ENCODE measurements at places on chromosomes 12 and 14. TPM values are rescaled to one million over a fixed set of nuclear protein-coding genes. Genes with fewer than 3 reads are reported as not detected.
A peak's percentile ranks its signal among the peaks of the same experiment; 100 is the strongest.

- no peaks in the 10 kb centered on the region for H3K27me3 ChIP-seq
- H3K27ac ChIP-seq = no peak overlapping the region
- DNase-seq = no peak
- H3K36me3 ChIP-seq = no peaks in the 10 kb centered on the region
These were observed 1.4 kb upstream of the BCAT1 start for GRCh38 chr12:24950231-24950834.

GRCh38 chr12:49953151-49953550, 2.6 kb downstream of the AQP2 start:
- H3K4me1 ChIP-seq = no peaks in the 10 kb centered on the region
- H3K4me3 ChIP-seq = no peak overlapping the region
- DNase-seq = no peak
- H3K27me3 ChIP-seq = peaks cover 40% of the 10 kb centered on the region
- H3K36me3 ChIP-seq = no peaks in the 10 kb centered on the region

- no peak for DNase-seq
- peaks cover 78% of the 10 kb centered on the region for H3K4me1 ChIP-seq
- H3K36me3 ChIP-seq = no peaks in the 10 kb centered on the region
- peak overlapping the region; percentile 40 for H3K27ac ChIP-seq
- H3K4me3 ChIP-seq = peak overlapping the region; percentile 89
These were observed 627 bp downstream of the TESC start for GRCh38 chr12:117098361-117099217.

DNA sequence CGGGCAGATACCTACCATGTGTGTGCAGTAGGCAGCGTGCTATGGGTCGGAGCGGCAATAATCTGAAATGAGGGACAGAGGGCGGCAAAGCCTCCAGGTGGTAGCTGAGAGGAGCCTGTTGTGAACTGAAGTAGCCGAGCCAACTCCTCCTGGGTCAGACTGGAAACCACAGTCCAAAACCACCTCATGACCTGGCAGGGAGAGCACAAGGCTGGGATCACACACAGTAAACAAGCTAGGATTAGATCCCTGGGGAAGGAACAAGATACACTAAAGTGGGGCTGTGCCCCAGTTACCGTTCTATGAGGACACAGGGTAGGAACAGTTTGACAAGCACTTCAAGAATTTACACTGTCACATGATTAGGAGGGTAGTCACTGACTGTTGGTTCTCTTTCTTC, 49.0 kb downstream of the AREL1 start:
- peaks cover 9% of the 10 kb centered on the region for H3K36me3 ChIP-seq
- no peaks in the 10 kb centered on the region for H3K4me1 ChIP-seq
- H3K4me3 ChIP-seq = no peak overlapping the region
- H3K27ac ChIP-seq = no peak overlapping the region

DNA sequence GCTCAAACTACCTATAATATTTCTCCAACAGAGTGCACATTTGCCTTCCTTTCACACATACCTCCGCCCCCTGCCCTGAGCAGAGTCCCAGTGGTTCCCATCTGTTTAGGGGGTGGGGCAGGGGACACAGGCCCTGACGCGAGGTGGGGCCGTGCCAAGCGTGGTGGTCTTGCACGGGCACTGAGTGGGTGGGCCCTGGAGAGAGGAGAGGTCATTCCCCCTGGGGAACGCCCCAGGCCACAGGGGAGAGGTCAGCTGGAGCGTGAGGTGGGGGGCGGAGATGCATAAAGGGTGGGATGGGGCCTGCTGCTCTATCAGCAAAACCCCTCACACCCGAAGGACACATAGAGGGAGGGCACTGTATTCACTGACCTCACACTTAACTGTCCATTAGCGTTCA, 441.9 kb downstream of the TMEM121 start:
- no peaks in the 10 kb centered on the region for H3K4me1 ChIP-seq
- peaks cover 2% of the 10 kb centered on the region for H3K27me3 ChIP-seq
- no peaks in the 10 kb centered on the region for H3K36me3 ChIP-seq
- no peak overlapping the region for H3K4me3 ChIP-seq
- DNase-seq = no peak

- no peak overlapping the region for H3K4me3 ChIP-seq
- no peak for DNase-seq
- H3K36me3 ChIP-seq = no peaks in the 10 kb centered on the region
- H3K27ac ChIP-seq = no peak overlapping the region
- peaks cover 12% of the 10 kb centered on the region for H3K4me1 ChIP-seq
- H3K27me3 ChIP-seq = 0 out of 3 replicates have a peak, but pooled peaks cover 2% of the 10 kb centered on the region
These were observed 63.1 kb upstream of the DACT1 start for GRCh38 chr14:58574623-58575022.

- no peak for DNase-seq
- no peaks in the 10 kb centered on the region for H3K4me1 ChIP-seq
- no peaks in the 10 kb centered on the region for H3K36me3 ChIP-seq
- H3K4me3 ChIP-seq = no peak within 1 kb of the TSS
- no peaks in the 10 kb centered on the region for H3K27me3 ChIP-seq
These were observed at the start of gene PLBD1 for GRCh38 chr12:14567351-14568162. PLBD1 (minus strand) TSS chr12:14567883; CDS start chr12:14567696, 187 bp downstream.

DNA sequence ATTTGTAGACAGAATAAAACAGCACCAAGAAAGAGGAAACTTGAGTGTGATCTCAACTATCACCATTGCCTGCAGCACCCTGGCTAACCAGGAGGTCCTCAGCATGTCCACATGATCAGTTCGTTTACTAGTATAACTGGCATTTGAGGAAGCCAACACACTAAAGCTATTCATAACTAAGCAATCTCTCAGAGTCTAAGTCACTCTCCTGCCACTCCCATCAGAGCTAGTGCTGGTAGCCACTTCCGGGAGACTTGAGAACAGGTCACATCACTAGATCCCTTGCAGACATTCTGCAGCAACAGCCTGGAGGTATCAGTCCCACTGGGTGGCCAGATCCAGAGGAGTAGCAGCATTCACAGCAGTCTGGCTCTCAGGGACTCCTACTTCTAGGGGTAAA, 352.9 kb upstream of the OR4E1 start:
- no peaks in the 10 kb centered on the region for H3K36me3 ChIP-seq
- H3K4me3 ChIP-seq = no peak overlapping the region
- no peak for DNase-seq
- H3K27me3 ChIP-seq = no peaks in the 10 kb centered on the region

The LMO3 gene
- not detected for total RNA-seq

The RHOJ gene
- total RNA-seq = 0.49 TPM

The SYCP3 gene
- not detected for total RNA-seq

The ACRBP gene
- not detected for total RNA-seq

The SLC6A12 gene
- 18.8 TPM for total RNA-seq

The MARK3 gene
- 56.6 TPM for total RNA-seq

The TMEM52B gene
- total RNA-seq = not detected

Measured in HepG2 (cell line).